Effector CD8-positive, alpha-beta T cell (primary cell): ENCODE measurements at places on chromosomes 5 and 9.

GRCh38 chr5:156182174-156182967 lies 144.6 kb upstream of the SGCD start:
- no peak for DNase-seq

GRCh38 chr5:31743678-31744077 lies 104.7 kb downstream of the PDZD2 start:
- DNase-seq = no peak

GRCh38 chr5:1111241-1111726 lies 579 bp downstream of the SLC12A7 start:
- peak; percentile 11 for DNase-seq

- DNase-seq = no peak
These were observed 44.1 kb upstream of the KCNN2 start for GRCh38 chr5:114317751-114318150.

- no peak for DNase-seq
These were observed 219.8 kb downstream of the SLIT3 start for GRCh38 chr5:169081000-169081724.

GRCh38 chr5:180607861-180608571 lies 16.7 kb upstream of the SCGB3A1 start:
- DNase-seq = no peak

GRCh38 chr9:4297786-4298254 lies 2.0 kb downstream of the GLIS3 start:
- DNase-seq = peak; percentile 31

- DNase-seq = no peak
These were observed 138.8 kb downstream of the KDM4C start for GRCh38 chr9:6896562-6896961.

GRCh38 chr5:133340822-133341221 lies 271.5 kb downstream of the FSTL4 start:
- no peak for DNase-seq

DNA sequence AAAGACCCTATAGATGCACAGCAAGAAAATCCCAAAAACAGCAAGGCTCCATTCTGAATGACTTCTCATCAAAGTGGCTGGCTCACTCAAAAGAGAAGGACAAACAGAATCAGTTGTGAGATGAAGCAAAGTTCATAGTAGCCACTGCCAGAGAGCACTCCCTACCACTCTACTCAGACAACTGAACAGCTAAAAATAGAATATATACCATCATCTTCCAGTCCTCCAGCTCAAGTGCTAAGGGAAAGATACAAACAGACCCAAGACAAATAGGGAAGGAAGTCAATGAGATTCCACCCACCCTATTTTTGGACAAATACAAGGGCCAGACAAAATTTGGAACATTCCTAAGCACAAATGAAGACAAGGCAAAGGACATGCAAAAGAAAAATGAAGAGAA lies 20.6 kb downstream of the GNAQ start:
- DNase-seq = no peak

DNA sequence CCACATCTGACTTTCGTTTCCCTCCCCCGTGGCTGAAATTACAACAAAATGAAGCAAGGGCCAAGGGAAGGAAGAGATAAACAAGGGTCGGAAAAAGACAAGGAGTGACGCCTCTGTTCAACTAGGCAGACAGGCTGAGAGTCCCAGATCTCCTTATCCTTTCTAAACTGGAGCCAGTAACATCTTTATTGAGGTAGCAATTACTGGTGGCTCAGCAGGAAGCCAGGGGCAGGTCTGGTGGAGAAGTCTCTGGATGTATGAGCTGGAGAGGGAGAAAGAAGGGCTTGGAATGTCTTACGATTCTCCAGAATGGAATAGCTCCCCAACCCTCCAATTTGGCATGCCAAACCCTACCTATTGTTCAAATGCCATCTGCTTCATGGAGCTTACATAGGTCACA lies 190.8 kb upstream of the BRINP1 start:
- no peak for DNase-seq

GRCh38 chr5:42315214-42315613 lies 108.0 kb upstream of the GHR start:
- no peak for DNase-seq

- DNase-seq = no peak
These were observed 45.1 kb downstream of the BNC2 start for GRCh38 chr9:16825331-16825725.

GRCh38 chr9:128825923-128826700 lies 3.5 kb downstream of the SPOUT1 start:
- no peak for DNase-seq

GRCh38 chr9:20962536-20963225 lies 68.8 kb downstream of the HACD4 start:
- no peak for DNase-seq
